ENCODE measurements at places on chromosomes 2 and 18.

DNA sequence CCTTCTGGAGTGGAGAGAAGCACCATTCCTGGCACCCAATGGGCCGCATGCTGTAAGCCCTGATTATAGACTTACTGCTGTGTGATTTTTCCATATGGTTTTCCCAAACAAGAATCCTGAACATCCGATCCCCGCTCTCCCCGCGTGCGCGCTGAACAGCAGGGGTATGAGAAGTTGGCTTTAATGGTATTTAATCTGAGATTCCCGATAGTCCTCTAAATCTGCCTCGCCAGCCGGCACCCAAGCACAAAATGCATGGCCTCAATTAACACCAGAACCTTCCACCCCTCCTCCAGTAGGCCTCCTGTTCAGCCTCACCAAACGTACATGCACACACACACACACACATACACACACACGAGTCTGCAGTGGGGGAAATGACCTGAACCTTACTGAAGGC, 480.3 kb downstream of the BCL11A start:
- no peak for DNase-seq

DNA sequence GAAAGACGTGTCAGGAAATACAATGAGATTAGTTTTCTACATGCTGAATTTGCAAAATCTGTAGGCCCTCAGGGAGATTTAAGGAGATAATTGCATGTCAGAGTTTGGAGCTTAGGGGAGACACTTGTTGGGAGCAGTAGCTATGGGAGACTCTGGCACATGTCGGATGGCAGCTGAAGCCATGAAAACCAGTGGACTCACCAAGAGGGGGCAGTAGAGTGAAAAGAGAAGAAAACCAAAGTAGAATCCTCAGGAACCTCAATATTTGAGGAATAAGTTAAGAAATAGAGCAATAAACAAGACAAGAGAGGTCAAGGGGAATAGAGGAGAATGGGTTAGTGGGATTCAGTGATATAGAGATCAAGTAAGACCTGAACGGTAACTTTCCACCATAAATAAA, 24.8 kb downstream of the RUFY4 start:
- no peak for DNase-seq

DNA sequence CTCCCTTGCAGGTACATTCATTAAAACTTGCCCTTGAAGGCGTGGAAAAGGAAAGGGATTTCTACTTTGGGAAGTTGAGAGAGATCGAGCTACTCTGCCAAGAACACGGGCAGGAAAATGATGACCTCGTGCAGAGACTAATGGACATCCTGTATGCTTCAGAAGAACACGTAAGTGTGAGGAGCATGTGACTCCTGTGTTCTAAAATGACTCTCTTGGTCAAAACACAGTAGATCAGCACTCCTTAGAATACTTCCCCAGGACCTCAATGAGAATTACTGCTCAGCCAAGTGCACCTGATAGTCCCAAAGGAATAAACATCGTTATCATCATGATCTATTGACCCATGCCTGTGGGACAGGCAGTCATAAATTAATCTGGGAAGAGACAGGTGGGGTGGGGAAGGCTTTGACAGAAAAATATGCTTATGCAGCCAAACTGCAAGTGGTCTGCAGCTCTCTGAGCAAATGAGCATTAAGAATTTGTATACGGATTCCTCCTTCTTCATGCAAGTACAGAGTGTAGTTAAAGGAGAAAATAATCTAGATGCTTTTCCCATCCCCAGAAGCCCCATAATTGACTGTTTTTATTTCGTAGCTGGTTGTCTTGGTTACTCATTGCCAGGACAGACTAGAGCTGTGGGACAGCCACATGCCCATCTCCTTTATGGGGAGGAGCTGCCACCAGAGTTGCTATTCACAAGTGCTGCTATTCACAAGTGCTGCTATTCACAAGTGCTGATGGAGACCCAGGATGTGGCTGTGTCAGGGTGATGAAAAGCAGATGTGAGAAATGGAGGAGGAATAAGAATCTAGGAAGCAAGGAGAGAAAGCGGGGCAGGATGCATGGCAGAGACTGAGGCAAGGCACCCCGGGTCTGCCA, 91.0 kb downstream of the MAPRE2 start:
- no peak for DNase-seq

DNA sequence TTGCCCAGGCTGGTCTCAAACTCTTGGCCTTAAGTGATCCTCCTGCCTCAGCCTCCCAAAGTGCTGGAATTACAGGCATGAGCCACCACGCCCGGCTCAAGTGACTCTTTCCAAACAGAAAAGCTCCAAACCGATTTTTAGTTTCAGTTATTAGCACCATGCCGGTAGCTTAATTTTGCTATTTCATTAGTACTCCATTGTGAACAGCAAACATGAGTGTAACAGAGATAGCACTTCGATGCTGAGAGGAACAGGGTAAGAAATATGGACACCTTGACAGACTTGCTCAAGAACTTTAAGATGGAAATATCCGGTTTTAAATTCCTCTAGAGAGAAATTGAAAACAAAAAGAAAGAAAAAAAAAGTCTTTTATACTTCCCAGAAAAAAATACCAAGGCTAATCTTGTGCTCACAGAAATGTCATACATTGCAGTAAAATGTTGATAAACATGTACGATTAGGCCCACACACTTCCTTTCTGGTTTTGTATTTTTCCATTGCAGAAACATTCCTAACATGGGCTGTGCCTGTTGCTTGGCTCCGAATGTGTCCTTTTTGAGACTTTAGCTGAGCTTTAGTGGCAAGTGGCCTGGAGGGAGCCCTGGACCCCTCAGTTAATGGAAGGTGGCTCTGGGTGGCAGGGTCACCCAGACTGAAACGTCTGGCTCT, 18.3 kb downstream of the FHL2 start:
- DNase-seq: no peak

GRCh38 chr2:65495251-65495877, 63.0 kb upstream of the SPRED2 start:
- DNase-seq: peak; percentile 30

DNA sequence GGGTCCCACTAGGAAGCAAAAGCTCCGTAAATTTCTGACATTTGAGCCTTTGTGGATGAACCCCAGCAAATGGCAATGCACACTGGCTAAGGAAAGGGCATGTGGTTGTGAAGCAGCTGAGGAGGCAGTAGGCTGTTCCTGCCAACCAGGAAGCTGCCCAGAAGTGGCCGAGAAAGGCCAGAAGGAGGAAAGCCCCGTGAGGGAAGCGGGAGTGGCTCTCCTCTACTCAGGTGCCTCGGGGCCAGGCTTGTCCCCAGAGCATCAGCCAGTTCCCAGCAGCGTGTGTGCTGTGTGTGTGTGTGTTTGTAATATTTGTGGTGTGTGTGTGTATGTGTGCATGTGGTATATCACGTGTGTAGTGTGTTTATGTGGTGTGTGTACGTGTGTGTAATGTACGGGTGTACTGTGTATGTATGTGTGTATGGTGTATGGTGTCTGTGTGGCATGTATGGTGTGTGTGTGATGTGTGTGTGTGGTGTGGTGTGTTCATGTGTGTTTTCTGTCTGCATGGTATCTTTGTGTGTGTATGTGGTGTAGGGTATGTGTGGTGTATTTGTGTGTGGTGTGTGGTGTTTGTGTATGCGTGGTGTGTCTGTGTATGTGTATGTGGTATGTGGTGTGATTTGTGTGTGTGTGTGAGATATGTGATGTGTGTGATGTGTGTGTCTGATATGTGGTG, 90.6 kb downstream of the APOB start:
- no peak for DNase-seq

DNA sequence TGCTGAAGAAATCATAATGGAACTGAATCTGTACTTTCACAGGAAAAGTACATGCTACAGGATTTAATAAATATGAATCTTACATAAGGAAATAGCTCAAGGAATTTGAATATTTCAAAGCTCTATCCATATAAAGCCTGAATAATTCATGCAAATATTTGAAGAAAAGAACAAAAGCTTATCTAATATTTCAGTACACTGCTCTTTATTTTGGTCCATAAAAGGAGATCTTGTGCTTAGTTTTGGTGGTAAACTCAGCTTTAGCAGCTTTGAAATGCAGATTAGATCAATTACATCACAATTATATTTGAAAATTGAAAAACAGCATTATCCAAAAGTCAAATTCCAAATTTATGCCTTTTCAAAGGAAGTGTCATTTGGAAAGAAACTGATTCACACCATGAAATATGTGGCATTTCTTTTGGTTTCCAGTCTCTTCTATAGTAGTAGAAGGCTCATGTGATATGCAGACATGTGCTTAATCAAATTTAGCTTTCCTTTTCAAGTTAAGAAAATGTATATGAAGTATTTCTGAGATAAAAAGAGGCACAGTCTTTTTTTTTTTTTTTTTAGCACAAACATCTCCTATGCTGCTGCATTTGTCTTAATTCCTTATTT, 42.1 kb upstream of the MAP4K3 start:
- no peak for DNase-seq

GRCh38 chr2:72996117-72996502, 75.4 kb downstream of the SFXN5 start:
- DNase-seq: no peak

- no peak for DNase-seq
Measured at GRCh38 chr18:13374468-13375301, 156.1 kb downstream of the LDLRAD4 start.

Measured in stromal cell of bone marrow (primary cell).